ENCODE measurements at places on chromosomes 1 and 21. TPM values are rescaled to one million over a fixed set of nuclear protein-coding genes. Genes with fewer than 3 reads are reported as not detected.

The UQCRHL gene
- 2.0 TPM for total RNA-seq

DNA sequence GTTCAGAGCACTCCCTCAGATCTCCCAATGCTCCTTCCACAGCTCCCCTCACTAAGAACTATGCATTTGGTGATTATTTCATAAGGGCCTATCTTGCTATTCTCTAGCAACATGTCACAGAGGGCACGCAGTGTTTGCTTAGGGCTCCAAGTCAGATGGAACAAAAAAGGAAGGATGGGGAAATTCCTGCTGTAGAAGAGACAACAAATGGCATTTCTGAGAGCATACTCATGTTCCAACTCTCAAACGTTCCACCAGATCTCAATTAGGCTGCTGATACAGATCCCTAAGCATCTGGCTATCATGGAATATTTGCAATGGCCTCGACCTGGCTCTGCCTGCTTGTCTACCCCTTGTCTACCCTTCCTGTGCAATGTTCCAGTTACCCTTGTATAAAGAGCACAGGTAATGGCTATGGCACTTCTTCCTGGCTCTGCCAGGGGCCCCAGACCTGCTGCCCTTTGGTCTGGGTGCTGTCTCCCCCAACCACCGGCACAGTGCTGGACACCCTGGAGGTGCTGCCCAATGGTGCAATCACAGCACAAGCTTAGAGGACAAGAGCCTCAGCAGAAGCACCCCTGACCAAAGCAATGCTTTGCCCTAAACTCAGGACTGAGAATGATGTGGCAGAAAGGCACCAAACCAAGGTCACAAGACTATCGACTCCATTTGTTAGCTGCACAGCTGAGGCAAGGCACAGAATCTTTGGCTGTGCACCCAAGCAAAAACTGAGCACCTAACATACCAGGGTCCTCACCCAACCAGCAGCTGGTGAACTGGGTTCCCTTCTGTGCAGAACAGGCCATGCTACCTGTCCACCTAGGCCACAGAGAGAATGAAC is 3.6 kb downstream of the PARP1 start:
- peak overlapping the region; percentile 96 for H3K4me3 ChIP-seq
- no peak for DNase-seq
- H3K27me3 ChIP-seq = peaks cover 8% of the 10 kb centered on the region
- H3K27ac ChIP-seq = peak overlapping the region; percentile 88
- peaks cover 46% of the 10 kb centered on the region for H3K4me1 ChIP-seq

GRCh38 chr1:169624122-169624521 is 5.8 kb downstream of the SELP start:
- no peaks in the 10 kb centered on the region for H3K36me3 ChIP-seq
- H3K4me1 ChIP-seq = no peaks in the 10 kb centered on the region
- no peak for DNase-seq

- peaks cover 6% of the 10 kb centered on the region for H3K36me3 ChIP-seq
- H3K4me3 ChIP-seq = no peak overlapping the region
- H3K27ac ChIP-seq = no peak overlapping the region
- no peaks in the 10 kb centered on the region for H3K27me3 ChIP-seq
These were observed 20.7 kb upstream of the AHCYL1 start for GRCh38 chr1:109963864-109964263.

The GJA9 gene
- not detected for total RNA-seq

- peaks cover 2% of the 10 kb centered on the region for H3K27me3 ChIP-seq
- peaks cover 14% of the 10 kb centered on the region for H3K4me1 ChIP-seq
- H3K36me3 ChIP-seq = no peaks in the 10 kb centered on the region
- peak overlapping the region; percentile 47 for H3K4me3 ChIP-seq
These were observed 14.0 kb upstream of the FAAP20 start for GRCh38 chr1:2208309-2209239.

DNA sequence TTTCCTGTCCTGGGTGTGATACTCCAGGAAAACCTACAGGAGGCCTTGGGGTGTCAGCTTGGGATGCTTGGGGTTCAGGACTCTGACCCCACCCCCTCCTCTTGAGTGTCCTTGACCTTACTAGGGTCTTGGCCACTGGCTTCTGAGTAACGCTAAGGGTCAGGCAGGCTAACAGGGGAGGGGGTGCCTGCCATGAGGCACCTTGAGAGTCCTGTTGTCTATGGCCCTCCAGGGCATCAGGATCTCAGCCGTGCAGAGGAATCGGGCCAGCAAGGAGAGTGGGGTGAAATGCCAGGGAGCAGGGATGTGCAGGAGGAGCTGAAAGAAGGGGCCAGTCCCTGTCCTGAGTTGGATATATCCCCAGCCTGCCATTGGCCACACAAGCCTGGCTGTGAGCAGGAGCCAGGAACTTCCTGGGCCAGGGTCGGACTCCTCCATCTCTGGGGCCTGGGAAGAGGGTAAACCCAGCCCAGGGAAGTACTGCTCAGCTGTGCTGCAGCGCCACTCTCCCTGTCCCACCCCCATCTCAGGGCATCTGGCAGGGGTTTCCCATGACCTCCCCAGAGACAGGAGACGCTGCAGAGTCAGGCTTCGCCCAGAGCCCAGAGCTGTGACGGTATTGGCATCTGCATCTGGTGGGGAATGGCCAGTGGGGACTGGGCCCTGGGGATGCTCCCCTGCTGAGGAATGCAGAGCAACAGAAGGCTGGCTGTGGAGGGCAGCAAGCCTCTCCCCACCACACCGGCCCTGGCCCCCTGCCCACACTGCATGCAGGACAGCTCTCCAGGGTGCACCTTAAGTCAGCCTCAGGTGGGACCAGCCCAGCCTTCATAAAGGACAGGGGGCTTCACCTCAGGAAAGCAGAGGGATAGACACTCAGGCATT is 6.3 kb downstream of the KIF21B start:
- H3K36me3 ChIP-seq = no peaks in the 10 kb centered on the region
- DNase-seq = peak; percentile 61
- peaks cover 15% of the 10 kb centered on the region for H3K27me3 ChIP-seq
